Activated T-cell treated with anti-CD3 and anti-CD28 coated beads for 1 hour (primary cell): ENCODE measurements at places on chromosomes 13 and 19.

DNA sequence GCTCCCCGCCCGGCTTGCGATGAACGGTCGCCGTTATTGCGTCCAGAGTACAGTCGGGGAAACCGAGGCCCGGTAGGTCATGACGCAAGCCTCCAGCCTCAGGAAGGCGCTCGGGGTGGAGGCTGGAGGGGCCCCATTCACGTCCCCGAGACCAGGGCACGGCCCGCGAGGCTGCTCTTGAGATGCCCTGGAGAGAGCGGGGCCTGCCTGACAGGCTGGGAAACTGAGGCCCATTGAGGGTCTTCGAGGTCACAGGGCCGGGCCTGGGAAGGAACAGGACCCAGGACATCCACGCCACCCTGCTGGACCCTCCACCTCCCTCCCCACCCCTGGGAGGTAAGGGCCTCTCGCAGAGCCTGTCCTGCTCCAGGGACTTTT is 367 bp downstream of the NDUFS7 start:
- DNase-seq: no peak

GRCh38 chr19:18856385-18857126 is 24.8 kb downstream of the UPF1 start:
- DNase-seq: no peak

- DNase-seq: no peak
Measured at GRCh38 chr13:51795419-51795818, 8.5 kb downstream of the DHRS12 start.

- DNase-seq: no peak
Measured at GRCh38 chr19:38145623-38146022, 78.4 kb downstream of the DPF1 start.

DNA sequence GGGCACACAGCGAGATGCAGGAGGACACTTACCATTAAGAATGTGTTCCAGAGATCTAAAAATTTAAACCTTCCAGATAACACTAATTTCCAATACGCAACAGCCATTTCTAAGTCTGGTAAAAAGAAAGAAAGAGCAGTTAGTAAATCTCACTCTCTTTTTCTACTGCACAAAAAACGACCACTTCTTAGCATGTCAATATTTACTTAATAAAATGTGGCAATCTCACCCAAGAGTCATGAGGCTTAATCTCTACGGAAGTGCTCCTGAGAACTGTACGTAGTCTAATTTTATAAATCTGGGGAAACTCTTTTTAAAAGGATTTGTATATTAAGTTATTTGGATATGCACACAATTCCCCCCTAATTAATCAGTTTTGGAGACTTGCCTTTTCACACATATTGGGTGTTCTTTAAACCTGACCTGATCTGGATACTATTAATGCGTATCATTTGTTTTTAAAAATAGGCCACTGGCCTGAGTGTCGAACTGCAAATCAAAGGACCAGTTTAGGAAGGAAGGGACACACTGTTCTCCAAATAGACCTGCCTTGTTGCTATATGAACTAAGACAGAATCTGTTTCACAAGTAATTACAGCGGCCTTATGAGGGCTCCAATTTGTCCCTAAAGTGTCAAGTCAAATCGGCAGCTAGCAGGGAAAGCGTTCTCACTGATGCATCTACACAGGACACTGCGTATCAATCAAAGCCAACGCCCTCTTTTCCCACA is 7.9 kb upstream of the ADPRHL1 start:
- no peak for DNase-seq
